Caco-2 (cell line): ENCODE measurements at places on chromosomes 4 and X.

DNA sequence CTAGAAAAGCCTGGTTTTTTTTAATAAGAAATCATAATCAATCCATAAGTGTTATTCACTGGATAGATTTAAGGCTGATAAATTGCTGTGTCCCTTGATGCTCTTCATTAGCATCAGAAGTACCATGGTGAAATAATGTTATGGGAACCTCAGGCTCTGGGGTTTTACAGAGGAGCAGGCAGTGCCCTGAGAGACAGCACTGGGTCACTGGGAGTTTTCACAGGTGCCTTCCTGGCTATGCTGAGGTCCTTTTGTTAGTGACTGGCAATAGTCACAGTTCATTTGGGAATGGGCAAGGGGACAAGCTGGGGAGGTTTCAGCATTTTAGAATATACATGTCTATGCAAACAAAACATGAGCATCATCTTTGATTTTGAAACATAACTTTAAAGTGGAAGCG lies 38.6 kb downstream of the ANK2 start:
- DNase-seq = no peak

DNA sequence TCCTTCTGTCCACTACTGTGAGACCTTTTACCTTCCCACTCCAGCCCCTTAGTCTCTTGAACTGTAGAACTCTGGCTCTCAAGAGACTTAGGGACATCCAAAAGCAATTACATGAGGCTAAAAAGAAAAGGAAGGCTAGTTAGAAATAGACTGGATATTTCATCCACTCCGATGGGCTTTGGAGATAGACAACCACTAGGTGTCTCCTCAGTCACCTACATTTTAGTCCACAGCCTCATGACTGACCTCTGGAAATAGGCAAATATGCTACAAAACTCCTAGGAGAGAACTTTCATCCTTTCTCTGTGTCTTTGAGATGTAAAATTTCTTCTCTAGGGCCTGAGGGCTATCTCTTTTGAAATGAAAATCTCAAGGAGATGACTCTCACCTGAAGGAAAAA lies 45.1 kb upstream of the LAMP2 start:
- DNase-seq = peak; percentile 14

- no peak for DNase-seq
These were observed 121.3 kb downstream of the EGF start for GRCh38 chr4:110034026-110034393.

- DNase-seq = no peak
These were observed 39.7 kb upstream of the BMP3 start for GRCh38 chr4:80990851-80991250.

- no peak for DNase-seq
These were observed 125.5 kb downstream of the OPHN1 start for GRCh38 chrX:68307769-68308168.

- DNase-seq = no peak
These were observed 935.5 kb downstream of the ADGRL3 start for GRCh38 chr4:62135565-62136156.

GRCh38 chrX:39670281-39670680 lies 427.5 kb downstream of the BCOR start:
- no peak for DNase-seq

- no peak for DNase-seq
These were observed 276.5 kb upstream of the AGTR2 start for GRCh38 chrX:115894087-115894486.
